NCI-H774 (cell line): ENCODE measurements at places on chromosomes 5 and 9.
A peak's percentile ranks its signal among the peaks of the same experiment; 100 is the strongest.

GRCh38 chr9:133584559-133585476 is 24.4 kb downstream of the FAM163B start:
- peak; percentile 69 for DNase-seq

- DNase-seq, result no peak
Measured at GRCh38 chr5:89097103-89097502, 214.1 kb upstream of the MEF2C start.

DNA sequence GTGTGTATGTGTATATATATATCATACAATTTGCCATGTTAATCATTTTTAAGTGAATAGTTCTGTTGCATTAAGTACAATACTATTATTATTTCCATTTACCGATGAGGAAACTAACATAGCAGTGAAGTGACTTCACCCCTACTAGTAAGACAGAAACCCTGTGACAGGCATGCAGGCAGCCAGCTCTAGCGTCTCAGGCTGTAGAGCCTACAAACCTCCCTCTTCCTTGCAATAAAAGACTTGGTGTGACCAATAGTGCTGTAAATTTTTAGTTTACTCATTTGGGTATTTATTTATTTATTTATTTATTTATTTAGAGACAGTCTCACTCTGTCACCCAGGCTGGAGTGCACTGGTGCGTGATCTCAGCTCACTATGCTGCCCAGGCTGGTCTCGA is 24.7 kb downstream of the FNBP1 start:
- no peak for DNase-seq

- no peak for DNase-seq
Measured at GRCh38 chr9:33908749-33909148, 91.8 kb downstream of the UBE2R2 start.

GRCh38 chr9:24932785-24933184 is 387.1 kb upstream of the IZUMO3 start:
- DNase-seq, result no peak

DNA sequence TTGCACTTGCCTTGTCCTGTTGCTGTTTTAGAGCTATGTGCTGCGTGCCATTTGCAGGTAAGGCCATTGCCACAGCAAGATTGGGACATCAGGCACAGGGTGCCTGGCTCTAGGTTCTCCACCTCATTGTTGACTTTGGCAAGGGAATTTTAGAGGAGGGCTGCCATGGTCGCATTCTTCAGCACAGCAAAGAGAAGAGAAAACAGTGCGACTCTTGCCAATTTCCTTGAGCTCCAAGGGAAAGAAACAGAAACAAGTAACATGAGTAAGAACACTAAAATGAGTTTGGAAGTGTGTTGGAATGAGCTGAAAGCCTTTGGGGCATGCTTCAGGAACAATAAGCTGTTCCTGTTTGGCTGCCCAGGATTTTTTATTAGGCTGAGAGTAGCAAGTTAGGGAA is 188.1 kb upstream of the IL12B start:
- no peak for DNase-seq

- DNase-seq, result no peak
Measured at GRCh38 chr5:171428168-171428696, 8.8 kb downstream of the FGF18 start.

- DNase-seq, result no peak
Measured at GRCh38 chr5:39379693-39380092, 15.4 kb upstream of the C9 start.
